ENCODE measurements at places on chromosomes 12 and 14. TPM values are rescaled to one million over a fixed set of nuclear protein-coding genes. Genes with fewer than 3 reads are reported as not detected.

The ARHGEF25 gene
- total RNA-seq: 0.07 TPM

The RABGGTA gene
- total RNA-seq: 33.1 TPM

The R3HDM2 gene
- 9.6 TPM for total RNA-seq

The PPM1H gene
- total RNA-seq: 1.5 TPM

The C12orf56 gene
- not detected for total RNA-seq

The REM2 gene
- 0.27 TPM for total RNA-seq

The STYK1 gene
- total RNA-seq: 7.3 TPM

The RNASE9 gene
- not detected for total RNA-seq

The LRCOL1 gene
- not detected for total RNA-seq

The TRHDE gene
- total RNA-seq: not detected

The PRH2 gene
- total RNA-seq: not detected

The LEMD3 gene
- 16.3 TPM for total RNA-seq

The KCNK13 gene
- not detected for total RNA-seq

The LPAR5 gene
- total RNA-seq: not detected

The OSGEP gene
- total RNA-seq: 44.6 TPM

The WNT1 gene
- total RNA-seq: not detected

The FAM181A gene
- total RNA-seq: not detected

The IL26 gene
- not detected for total RNA-seq

The ANKRD33 gene
- not detected for total RNA-seq

The ARG2 gene
- total RNA-seq: 9.6 TPM

The GPRC5D gene
- total RNA-seq: not detected

The ZNF891 gene
- total RNA-seq: 0.30 TPM

The SLC6A12 gene
- not detected for total RNA-seq

The POTEG gene
- not detected for total RNA-seq

The SIRT4 gene
- 0.59 TPM for total RNA-seq

The KRT78 gene
- total RNA-seq: not detected

The EID3 gene
- total RNA-seq: 5.4 TPM

The KRT83 gene
- total RNA-seq: not detected

The PUS7L gene
- 11.1 TPM for total RNA-seq

The TECPR2 gene
- 6.3 TPM for total RNA-seq

The DCAF4 gene
- total RNA-seq: 17.1 TPM

The LRP1-AS gene
- total RNA-seq: not detected

The SLC17A8 gene
- total RNA-seq: not detected

The ADCY4 gene
- total RNA-seq: 26.8 TPM

The TAS2R31 gene
- total RNA-seq: 0.15 TPM

The MIA2 gene
- total RNA-seq: 10.9 TPM

The ACOT6 gene
- total RNA-seq: not detected

The KLHDC1 gene
- total RNA-seq: 0.84 TPM

The POMT2 gene
- total RNA-seq: 22.6 TPM
